Activated CD8-positive, alpha-beta memory T cell treated with anti-CD3 and anti-CD28 coated beads, Interleukin-2, amount 10 ng/mL, durations not matched to agents 7 days and 5 days (primary cell): ENCODE measurements at places on chromosomes 7 and 10. TPM values are rescaled to one million over a fixed set of nuclear protein-coding genes. Genes with fewer than 3 reads are reported as not detected.

DNA sequence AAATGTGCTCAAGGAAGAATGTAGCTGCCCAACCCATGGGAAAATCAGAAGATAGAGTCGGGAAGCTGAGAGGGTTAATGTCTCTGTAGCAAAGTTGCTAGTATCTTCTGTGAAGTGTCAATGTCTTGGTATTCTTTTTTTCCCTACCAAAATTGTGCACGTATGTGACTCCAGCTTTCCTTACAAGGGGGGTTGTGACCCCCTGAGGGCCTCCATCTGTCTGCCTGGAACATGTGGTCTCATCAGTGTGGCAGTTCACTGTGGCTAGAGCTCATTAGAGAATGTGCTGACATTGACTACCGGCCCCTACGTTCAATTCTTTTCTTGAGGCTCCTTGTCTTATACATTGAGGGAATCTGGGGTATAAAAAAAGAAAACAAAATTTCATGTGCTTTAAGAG is 725.2 kb upstream of the CELF2 start:
- no peaks in the 10 kb centered on the region for H3K27me3 ChIP-seq
- DNase-seq = no peak
- no peak overlapping the region for H3K27ac ChIP-seq
- H3K4me1 ChIP-seq = no peaks in the 10 kb centered on the region
- H3K4me3 ChIP-seq = no peak overlapping the region

GRCh38 chr10:73850863-73851461 is 23.4 kb downstream of the CAMK2G start:
- no peak overlapping the region for H3K4me3 ChIP-seq
- DNase-seq = no peak
- H3K27ac ChIP-seq = no peak overlapping the region

GRCh38 chr7:104862719-104863118 is 151.3 kb upstream of the KMT2E start:
- H3K36me3 ChIP-seq = no peaks in the 10 kb centered on the region
- no peak overlapping the region for H3K27ac ChIP-seq
- no peak for DNase-seq
- peaks cover 34% of the 10 kb centered on the region for H3K27me3 ChIP-seq

GRCh38 chr7:132577206-132578049 is 1.2 kb upstream of the PLXNA4 start:
- H3K36me3 ChIP-seq = no peaks in the 10 kb centered on the region
- DNase-seq = no peak
- no peak overlapping the region for H3K4me3 ChIP-seq

DNA sequence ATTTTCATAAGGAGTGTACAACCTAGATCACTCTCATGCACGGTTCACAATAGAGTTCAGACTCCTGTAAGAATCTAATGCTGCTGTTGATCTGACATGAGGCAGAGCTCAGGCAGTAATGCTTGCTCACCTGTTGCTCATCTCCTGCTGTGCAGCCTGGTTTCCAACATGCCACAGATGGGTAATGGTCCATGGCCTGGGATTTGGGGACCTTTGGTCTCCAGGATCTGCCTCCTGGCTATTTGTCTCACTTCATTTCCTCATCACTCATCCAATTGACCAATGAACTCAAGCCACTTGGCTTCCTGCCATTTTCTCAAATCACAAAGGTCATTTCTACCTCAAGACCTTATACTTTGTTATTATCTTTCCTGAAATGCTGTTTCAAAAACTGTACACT is 786.1 kb downstream of the ANKRD7 start:
- no peak overlapping the region for H3K4me3 ChIP-seq
- no peaks in the 10 kb centered on the region for H3K4me1 ChIP-seq
- no peaks in the 10 kb centered on the region for H3K36me3 ChIP-seq
- DNase-seq = no peak
- H3K27me3 ChIP-seq = no peaks in the 10 kb centered on the region

GRCh38 chr7:129147731-129148130 is 3.2 kb downstream of the TSPAN33 start:
- no peak overlapping the region for H3K27ac ChIP-seq
- no peak for DNase-seq
- no peak overlapping the region for H3K4me3 ChIP-seq
- H3K27me3 ChIP-seq = peaks cover 27% of the 10 kb centered on the region
- H3K36me3 ChIP-seq = no peaks in the 10 kb centered on the region

GRCh38 chr7:130275826-130276297 is 9.2 kb downstream of the CPA2 start:
- no peak for DNase-seq
- no peaks in the 10 kb centered on the region for H3K36me3 ChIP-seq
- H3K27me3 ChIP-seq = peaks cover 17% of the 10 kb centered on the region
- H3K4me3 ChIP-seq = no peak overlapping the region

GRCh38 chr7:47538846-47539311 is 43.0 kb downstream of the TNS3 start:
- peaks cover 3% of the 10 kb centered on the region for H3K27me3 ChIP-seq
- H3K4me1 ChIP-seq = no peaks in the 10 kb centered on the region
- H3K4me3 ChIP-seq = no peak overlapping the region
- no peaks in the 10 kb centered on the region for H3K36me3 ChIP-seq

GRCh38 chr10:20267734-20268133 is 451.5 kb downstream of the PLXDC2 start:
- no peak overlapping the region for H3K4me3 ChIP-seq
- no peaks in the 10 kb centered on the region for H3K36me3 ChIP-seq
- H3K27ac ChIP-seq = no peak overlapping the region
- no peaks in the 10 kb centered on the region for H3K4me1 ChIP-seq
- no peak for DNase-seq
- H3K27me3 ChIP-seq = no peaks in the 10 kb centered on the region

- H3K27ac ChIP-seq = no peak overlapping the region
- H3K4me1 ChIP-seq = no peaks in the 10 kb centered on the region
- no peak overlapping the region for H3K4me3 ChIP-seq
- peak; percentile 49 for DNase-seq
Observed at GRCh38 chr7:3673524-3673923, 372.5 kb downstream of the SDK1 start.

DNA sequence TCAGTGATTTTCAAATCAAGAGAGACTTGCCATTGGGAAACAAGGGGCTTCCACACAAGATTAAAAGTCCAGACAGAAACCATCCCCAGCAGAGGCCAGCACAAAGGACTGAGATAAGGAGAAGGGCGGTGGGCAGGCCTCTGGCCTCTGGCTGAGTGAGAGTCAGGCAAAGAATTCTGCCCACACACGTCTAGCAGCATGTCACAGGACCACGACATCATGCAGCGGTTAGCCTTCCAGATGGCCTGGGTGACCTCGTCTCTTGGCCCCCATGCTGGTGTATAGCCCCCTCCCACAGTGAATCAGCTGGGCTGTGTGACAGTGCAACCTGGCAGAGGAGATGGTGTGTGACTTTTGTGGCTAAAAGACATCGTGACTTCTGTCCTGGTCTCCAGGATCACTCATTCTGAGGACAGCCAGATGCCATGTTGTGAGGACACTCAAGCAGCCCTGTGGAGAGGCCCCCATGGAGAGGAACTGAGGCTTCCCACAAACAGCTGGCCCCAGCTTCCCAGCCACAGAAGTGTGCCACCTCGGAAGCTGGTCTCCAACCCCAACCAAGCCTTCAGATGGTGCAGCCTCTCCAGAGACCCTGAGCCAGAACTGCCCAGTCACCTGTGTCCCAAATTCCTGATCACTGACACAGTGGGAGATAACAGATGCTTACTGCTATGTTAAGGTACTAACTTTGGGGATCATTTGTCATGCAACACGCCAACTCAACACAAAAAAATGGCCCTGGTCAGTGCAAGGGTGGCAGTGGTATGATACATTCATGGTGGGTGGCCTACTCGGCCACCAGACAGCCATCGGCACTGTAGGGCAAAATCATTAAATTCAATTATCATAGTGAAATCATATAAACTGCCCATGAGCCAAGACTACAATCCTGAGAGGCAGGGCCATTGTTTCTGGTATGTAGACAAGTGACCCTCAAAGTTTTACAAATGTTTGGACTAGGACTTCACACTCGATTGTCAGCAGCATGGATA is 73.2 kb downstream of the TNS3 start:
- H3K27ac ChIP-seq = no peak overlapping the region
- H3K4me1 ChIP-seq = no peaks in the 10 kb centered on the region
- no peaks in the 10 kb centered on the region for H3K27me3 ChIP-seq
- H3K36me3 ChIP-seq = no peaks in the 10 kb centered on the region
- H3K4me3 ChIP-seq = no peak overlapping the region

DNA sequence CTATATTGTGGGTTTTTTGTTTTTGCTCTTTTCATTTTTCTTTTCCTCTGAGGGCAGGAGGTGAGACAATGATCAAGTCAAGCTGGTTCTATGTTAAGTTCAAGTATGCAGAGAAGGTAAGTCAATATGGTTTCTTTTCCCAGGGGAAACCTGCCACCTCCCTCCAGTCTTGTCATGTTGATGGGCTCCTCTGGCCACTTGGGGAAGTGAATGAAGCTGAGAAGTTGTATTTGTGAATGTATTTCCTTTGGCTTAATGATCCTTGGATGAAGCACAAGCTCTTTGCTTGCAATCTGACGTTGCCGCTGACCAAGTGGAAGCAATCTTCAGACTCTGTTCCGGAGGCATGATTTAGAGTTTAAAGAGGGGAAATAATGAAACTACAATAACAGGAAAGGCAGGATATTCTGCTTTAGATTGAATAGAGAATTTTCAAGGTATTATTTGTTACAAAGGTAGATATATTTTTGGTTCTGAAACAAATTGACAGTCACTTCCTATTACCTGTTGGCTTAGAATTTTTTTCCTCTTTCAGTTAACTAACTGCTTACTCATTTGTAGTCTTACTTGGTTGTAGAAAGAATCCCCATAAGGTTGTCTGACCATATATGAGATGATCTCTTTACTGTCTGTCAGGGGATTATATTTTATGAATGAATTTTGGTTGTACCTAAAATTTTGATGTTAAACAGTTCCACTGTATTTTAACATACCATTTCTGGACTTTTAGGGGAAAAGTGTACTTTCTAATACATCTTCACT is 369.6 kb downstream of the AUTS2 start:
- no peak overlapping the region for H3K27ac ChIP-seq
- H3K27me3 ChIP-seq = peaks cover 19% of the 10 kb centered on the region
- H3K36me3 ChIP-seq = no peaks in the 10 kb centered on the region
- H3K4me1 ChIP-seq = no peaks in the 10 kb centered on the region
- no peak for DNase-seq
- no peak overlapping the region for H3K4me3 ChIP-seq

GRCh38 chr7:35285799-35286198 is 31.9 kb upstream of the TBX20 start:
- DNase-seq = no peak
- no peaks in the 10 kb centered on the region for H3K36me3 ChIP-seq
- no peak overlapping the region for H3K27ac ChIP-seq
- H3K4me1 ChIP-seq = no peaks in the 10 kb centered on the region
- peaks cover 20% of the 10 kb centered on the region for H3K27me3 ChIP-seq

DNA sequence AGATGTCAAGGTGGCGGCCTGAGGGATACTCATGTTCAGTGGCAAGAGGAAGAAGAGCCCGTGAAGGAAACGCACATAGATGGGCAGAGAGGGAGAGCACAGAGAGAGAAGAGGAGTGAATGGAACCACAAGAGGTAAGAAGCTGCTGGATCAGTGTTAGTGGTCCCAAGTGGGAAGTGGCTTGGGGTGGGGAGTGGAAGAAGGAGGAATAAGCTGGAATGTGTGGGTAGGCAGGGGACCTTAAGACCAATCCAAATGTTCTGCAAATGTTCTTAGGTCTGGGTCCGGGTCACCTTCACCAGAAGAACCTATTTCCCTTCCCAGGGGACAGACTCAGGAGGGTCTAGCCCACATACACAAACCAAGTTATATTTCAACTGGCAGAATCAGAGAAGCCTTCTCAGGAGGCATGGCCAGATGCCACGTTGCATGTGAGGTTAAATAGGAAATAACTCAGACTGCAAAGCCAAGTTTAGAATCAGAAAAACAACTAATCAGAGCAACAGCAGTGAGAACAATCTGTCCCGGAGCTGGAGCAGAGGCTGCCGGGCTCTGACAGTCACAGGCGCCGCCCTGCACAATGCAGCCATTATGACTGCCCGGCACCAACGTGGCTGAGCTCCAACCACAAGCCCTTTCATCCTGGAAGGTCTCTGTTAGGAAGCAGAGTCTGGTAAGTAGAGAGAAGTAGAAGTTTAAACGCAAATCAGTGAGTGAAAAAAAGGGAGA is 78.6 kb upstream of the ARMC3 start:
- H3K4me3 ChIP-seq = no peak overlapping the region
- H3K4me1 ChIP-seq = peaks cover 10% of the 10 kb centered on the region
- no peak overlapping the region for H3K27ac ChIP-seq

DNA sequence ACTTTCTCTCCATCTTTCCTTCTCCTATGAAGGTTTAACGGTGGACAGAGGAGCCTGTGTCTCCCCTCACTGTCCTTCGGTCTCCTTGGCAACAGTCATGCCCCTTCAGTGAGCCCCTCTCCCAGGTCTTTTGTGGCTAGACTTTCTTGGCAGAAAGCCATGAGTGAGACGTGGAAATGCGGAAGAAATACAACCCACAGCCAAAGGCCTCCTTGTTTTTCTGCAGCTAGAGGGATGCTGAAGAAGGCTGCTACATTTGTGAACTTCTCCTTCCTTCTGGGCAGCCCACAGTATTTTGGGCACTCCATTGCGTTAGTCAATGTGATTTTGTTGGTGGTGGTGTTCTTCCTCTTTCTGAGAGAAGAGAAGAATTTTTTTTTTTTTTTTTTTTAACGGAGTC is 333.7 kb upstream of the PODXL start:
- H3K36me3 ChIP-seq = no peaks in the 10 kb centered on the region
- no peaks in the 10 kb centered on the region for H3K4me1 ChIP-seq
- DNase-seq = no peak
- H3K27me3 ChIP-seq = peaks cover 5% of the 10 kb centered on the region

- no peak overlapping the region for H3K27ac ChIP-seq
- H3K4me1 ChIP-seq = peaks cover under 1% of the 10 kb centered on the region
- no peak for DNase-seq
Observed at GRCh38 chr7:34064519-34065158, 159.3 kb downstream of the BMPER start.

DNA sequence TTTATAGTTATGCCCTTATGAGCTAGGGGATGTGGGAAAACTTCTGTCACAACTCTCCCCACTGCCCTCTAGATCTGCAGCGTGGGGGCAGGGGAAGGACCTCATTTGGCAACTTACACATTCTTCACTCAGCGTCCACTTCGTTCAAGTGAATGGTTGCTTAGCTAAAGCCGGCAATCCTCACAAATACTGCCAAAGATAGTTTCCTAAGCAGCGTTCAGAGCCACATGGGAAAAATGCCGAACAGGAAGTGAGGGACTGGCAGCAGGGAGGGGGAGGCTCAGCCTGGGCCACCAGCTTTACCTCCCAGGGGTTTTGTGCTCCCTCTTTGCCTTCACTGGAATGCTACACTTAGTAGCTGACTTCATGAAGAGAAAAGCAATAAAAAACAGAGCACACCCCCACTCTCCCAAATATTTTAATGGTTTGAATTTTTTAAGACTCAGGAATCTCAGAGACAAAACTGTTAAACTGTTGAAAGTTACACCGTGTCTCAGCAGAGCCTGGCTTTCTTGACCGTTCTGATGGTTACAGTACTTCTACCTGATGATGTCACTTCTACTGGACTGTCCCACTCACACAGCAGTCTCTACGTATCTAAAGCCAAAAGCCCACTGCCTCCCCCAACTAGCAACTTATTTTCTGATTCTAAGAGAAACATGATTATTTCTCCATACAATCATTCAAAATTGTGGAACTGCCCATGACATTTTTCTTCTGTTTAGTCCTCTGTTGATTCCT is 10.4 kb downstream of the GRM3 start:
- H3K27me3 ChIP-seq = no peaks in the 10 kb centered on the region
- H3K36me3 ChIP-seq = no peaks in the 10 kb centered on the region
- no peak for DNase-seq
- H3K4me3 ChIP-seq = no peak overlapping the region
- H3K4me1 ChIP-seq = no peaks in the 10 kb centered on the region
- H3K27ac ChIP-seq = no peak overlapping the region

Gene GCK
- not detected for total RNA-seq

Gene LRRC61
- total RNA-seq = 25.3 TPM

Gene TMEM106B
- 23.0 TPM for total RNA-seq

Gene KCP
- 0.52 TPM for total RNA-seq

Gene H2BK1
- not detected for total RNA-seq

Gene BICC1
- not detected for total RNA-seq

Gene UCMA
- total RNA-seq = not detected

Gene HOXA10
- total RNA-seq = not detected

Gene MASTL
- 40.9 TPM for total RNA-seq
